ENCODE measurements at places on chromosomes 1 and 21.

GRCh38 chr1:31624309-31624708 is 6.8 kb downstream of the HCRTR1 start:
- DNase-seq: no peak

DNA sequence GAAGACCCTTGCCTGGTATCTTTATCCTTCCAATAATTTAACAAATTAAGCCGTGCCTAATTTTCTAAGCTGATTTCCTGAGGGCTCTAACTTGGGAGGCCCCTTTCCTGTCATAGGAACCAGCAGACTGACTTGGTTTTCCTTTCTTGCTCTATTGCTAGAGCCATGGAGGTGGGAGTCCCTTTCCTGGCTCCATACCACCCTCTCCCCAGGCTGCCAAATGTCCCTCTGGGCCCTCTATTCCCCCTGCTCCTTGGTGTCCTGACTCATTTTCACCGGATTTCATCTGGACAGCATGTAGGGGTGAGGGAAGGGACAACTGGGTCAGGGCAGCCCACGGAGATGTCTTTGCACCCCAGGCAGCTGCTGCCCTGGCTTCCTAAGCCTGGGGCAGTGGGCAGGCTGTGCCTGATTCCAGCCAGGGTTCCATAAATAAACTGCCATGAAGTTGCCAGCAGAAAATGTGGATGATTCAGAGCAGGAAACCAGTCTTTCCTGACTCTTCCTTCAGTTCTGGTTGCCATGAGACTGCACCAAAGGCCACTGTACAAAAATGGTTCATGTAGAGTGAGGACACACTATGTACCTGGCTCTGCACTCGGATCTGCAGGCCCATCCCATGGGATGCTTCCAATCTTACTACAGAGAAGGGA is 38.0 kb upstream of the SERBP1 start:
- no peak for DNase-seq

DNA sequence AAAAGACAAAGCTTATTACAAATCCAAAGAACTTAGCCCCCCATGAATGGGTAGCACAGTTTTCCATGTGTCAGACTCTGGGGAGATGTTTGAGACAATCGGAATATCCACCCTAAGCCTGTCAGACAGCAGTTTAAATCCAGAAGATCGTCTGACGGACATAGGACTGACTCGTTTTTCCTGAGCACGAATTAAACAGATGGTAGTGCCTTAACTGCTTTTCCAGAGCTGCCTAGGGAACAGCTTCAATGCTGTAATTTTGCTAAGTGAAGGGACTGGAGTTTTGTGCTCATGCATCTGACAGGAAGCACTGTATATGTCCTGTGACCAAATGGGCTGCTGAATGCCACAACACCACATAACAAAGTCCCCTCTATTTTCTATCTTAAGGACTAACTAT is 48.6 kb downstream of the PCNX2 start:
- DNase-seq: no peak

GRCh38 chr1:84758968-84759491 is 68.8 kb upstream of the SSX2IP start:
- peak; percentile 98 for DNase-seq

DNA sequence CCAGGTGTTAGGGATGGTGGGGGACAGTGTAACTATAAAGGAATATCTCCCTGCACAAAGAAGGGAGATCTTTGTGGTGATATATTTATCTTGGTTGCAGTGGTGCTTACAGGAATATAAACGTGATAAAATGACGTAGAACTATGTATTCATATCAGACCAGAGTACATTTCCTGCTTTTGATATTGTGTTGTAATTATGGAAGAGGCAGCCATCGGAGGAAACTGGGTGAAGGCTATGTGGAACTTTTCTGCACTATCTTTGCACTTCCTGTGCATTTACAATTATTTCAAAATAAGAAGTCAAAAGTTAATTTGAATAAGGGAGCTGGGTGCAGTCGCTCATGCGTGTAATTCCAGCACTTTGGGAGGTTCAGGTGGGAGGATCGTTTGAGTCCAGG is 37.6 kb downstream of the NDUFS5 start:
- DNase-seq: no peak

DNA sequence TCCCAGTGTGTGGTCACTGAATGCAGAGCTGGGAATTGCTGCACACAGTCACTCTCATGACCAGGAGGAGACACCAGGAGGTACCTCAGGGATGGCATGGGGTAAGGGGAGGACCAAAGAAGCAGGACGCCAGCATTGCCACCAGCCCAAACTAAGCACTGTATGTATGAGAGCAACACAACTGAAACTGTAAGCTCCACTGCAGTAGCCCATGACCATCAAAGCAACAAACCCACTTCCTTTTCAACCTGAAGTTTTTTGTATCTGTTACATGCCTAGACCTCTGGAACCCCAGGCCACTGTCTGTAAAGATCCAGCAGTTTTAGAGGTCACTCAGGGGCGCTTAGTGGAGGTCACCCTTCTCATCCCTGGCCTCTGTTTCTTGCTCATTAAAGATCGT is 164.3 kb downstream of the SETD4 start:
- no peak for DNase-seq

GRCh38 chr1:219927956-219928790 is at the start of gene SLC30A10:
Gene SLC30A10 (minus strand): TSS chr1:219928557. CDS start chr1:219928440, 117 bp downstream.
- no peak for DNase-seq
